ENCODE measurements at places on chromosomes 7 and 10.

DNA sequence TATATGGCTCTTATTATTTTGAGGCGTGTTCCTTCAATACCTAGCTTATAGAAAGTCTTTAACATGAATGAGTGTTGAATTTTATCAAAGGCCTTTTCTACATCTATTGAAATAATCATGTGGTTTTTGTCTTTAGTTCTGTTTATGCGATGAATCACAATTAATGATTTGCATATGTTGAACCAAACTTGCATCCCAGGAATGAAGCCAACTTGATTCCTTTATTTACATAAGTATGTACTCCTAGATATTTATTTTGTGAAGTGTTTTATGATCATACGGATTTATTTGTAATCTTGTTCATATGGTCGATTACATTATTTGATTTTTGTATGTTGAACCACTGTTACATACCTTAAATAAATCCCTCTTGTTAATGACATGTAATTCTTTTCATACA, 244.3 kb upstream of the KCND2 start:
- no peak for DNase-seq

DNA sequence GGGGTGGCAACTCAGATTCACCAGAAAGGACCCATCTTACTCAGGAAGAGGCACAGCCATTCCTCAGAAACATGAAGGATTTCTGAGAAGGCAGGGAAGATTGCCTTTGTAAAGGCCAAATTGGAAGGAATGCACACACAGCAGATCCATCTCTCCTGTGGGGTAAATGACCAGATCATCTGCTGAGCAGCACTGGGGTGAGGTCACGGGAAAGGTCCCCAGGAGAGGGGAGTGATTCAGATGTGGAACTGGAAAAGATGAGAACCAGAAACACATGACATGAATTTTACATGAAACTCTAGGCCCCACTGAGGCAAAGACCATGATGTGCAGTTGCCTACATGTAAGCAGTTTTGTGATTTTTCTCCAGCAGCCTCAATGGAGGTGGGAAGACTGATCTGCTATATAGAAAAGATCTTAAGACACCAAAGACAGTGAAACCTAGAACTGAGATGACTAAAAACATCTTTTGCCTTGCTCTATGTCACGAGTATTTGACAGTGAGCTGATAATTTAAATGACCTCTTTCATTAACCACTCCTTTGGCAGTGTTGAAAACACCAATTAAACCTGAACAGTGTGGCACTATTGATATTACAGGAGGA, 91.6 kb downstream of the AMPH start:
- no peak for DNase-seq

- DNase-seq, result no peak
Observed at GRCh38 chr10:34476608-34477007, 338.5 kb downstream of the PARD3 start.

DNA sequence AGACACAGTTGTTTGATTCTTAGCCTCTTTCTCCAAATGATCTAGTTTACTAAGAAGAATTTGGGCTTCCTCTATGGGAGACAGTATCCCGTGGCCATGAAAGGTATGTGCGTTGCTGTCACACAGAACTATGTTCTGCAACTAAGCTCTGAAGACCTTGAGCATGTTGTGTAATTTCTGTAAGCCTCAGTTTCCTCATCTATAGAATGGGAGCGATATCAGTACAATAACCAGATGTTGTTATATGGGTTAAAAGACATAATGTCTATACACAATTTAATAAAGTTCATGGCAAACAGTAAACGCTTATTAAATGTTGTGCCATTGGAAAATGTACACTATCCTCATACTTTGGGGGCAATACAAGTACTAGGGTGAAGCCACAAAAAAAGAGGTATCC, 185.5 kb upstream of the ASAH2 start:
- no peak for DNase-seq

- no peak for DNase-seq
Observed at GRCh38 chr10:109676703-109677102, 246.6 kb downstream of the XPNPEP1 start.

- DNase-seq, result no peak
Observed at GRCh38 chr7:72266771-72267170, 145.4 kb downstream of the CALN1 start.

DNA sequence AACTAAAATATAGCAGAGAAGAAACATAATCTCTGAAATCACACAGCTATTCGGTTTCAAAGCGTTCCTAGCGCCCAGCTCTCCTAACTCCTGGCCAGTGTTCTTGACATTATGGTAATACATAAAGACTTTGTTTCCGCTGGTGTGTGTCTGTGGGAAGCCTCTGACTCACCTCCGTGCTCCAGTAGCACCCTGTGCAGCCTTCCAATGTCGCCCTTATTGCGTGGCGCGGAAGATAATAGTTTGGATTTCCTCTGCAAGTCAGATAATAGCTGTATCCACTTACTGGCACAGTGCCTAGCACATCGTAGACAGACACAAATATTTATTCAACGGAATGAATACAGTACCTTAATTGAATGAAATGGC, 570 bp downstream of the BMS1 start:
- no peak for DNase-seq

- DNase-seq, result peak; percentile 47
Observed at GRCh38 chr7:30222515-30223215, 61.7 kb upstream of the ZNRF2 start.

DNA sequence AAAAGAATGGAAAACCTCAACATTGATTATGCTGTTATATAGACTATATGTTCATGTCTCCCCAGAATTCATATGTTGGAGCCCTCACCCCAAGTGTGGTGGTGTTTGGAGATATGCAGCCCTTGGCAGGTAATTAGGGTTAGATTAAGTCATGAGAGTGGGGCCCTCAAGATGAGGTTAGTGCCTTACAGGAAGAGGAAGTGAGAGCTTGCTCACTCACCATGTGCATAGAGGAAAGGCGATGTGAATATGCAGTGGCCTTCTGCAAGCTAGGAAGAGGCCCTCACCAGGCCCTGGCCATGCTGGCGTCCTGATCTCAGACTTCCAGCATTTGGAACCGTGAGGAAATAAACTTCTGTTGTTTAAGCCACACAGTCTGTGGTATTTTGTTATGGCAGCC, 14.8 kb downstream of the ZNF33A start:
- no peak for DNase-seq

GRCh38 chr10:33196710-33197491, 137.6 kb downstream of the NRP1 start:
- no peak for DNase-seq

- DNase-seq, result no peak
Observed at GRCh38 chr7:104133238-104133637, 74.6 kb downstream of the ORC5 start.

- no peak for DNase-seq
Observed at GRCh38 chr7:42452356-42452755, 215.3 kb upstream of the GLI3 start.

DNA sequence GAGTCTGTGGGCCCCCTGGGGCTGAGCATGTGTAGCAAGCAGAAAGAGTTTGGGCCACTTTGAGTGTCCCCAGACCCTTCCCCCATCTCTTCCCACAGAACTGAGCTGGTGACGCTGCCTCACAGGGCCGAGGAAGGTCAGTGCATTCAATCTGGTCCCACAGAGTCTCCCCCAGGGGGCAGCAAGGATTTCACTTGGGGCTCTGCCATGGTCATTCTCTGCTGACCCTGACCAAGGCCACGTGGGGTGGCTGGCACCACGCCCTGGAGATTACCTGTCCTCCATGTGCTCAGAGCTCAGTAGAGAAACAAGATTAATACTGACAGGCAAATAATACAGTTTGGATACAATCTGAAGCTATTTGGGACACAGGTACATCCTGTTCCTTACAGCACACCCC, 30.2 kb downstream of the ADRA2A start:
- no peak for DNase-seq

DNA sequence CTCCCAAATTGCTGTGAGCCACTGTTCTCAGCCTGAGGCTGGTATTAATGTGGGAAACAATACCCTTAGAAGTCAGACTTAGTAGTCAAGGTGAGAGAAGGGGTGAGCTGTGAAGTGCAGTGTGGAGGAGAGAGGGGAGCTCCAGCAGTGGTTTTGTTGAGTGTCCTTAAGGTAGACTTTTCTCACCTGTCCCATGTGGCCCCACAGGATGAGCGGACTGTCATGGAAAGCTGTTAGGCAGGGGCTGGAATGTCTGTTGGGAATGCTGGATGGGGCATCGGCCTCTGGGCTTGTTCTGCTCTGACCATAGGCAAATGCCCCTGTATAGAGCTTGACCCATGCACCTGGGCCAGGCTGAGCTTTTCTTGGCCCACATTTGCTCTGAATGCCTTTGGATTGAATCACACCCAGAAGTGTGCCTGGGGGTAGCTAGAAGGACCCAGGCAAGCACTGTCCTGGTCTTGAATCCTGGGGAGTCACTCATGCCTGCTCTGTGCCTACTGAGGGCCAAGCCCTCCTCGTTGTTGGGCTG, 36.3 kb upstream of the SH2D4B start:
- DNase-seq, result no peak

Data from stimulated activated effector memory CD8-positive, alpha-beta T cell treated with anti-CD3 and anti-CD28 coated beads, Interleukin-12 subunit alpha, Interleukin-12 subunit beta, amount 100 ng/mL, for 72 hours (primary cell).